Left lung (tissue), 14 donors: ENCODE measurements at places on chromosomes 7 and 10.
A peak's percentile ranks its signal among the peaks of the same experiment; 100 is the strongest.

DNA sequence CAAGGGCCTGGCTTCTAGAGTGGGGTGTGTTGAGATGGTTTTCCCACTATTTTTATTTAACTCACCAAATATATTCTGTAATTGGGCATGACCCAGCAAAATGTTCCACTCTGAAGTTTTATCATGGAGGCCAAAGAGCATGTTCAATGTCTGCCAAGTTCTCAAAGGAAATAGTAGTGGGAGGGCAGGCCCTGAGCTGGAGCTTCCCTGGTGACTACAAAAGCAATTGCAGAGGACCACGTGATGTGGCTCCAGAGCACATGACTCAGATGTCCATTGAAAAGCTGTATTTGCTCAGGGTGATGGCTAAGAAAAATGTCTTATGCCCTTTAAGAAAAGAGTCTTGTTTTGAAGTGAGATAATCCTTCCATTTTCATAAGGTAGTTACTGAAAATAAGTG, 1024.8 kb downstream of the LRMDA start:
- DNase-seq = no peak

DNA sequence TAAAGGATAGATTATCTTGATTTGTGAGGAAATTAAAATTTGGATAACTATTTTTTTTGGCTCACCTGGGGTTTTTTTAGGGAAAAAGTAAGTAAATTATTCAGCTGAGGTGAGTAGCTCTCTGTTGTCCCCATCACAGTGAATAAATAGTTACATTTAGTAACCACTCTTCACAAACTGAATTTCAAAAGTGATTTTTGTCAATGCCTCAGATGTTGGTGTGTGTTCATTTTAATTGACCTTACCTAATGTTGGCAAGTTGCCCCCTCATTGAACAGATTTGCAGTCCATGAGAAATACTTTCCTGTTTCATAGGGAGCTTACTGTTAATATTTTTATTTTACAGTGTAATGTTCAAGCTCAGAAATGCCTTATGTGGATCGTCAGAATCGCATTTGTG, 18.3 kb downstream of the PLEKHA1 start:
- DNase-seq = no peak

DNA sequence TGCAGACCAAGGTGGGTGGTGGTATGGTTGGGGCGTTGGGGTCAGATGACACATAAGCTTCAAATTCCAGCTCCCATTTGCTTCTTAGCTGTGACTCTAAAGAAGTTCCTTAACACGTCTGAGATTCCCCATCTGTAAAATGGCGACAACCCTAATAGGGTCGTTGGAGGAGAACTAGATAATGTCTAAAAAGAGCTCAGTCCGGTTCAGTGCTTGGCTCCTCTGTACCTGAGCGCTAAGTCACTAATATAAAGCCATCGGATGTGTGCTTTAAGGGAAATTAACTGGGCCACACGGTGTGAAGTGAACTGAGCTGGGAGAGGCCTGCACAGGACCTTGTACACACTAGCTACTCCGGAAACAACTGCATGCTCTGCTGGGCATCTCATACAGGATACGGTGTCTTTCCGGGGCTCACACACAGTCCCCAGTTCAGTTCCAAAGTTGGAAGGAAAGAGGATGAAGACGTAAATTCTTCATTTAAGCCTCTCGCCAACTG, 476 bp upstream of the ZFYVE27 start:
- no peak for DNase-seq

GRCh38 chr7:134200970-134201369, 73.8 kb downstream of the LRGUK start:
- no peak for DNase-seq

GRCh38 chr10:115844591-115844990, 428.4 kb downstream of the GFRA1 start:
- DNase-seq = peak; percentile 55
